NCI-H510A (cell line): ENCODE measurements at places on chromosomes 7 and 10.

DNA sequence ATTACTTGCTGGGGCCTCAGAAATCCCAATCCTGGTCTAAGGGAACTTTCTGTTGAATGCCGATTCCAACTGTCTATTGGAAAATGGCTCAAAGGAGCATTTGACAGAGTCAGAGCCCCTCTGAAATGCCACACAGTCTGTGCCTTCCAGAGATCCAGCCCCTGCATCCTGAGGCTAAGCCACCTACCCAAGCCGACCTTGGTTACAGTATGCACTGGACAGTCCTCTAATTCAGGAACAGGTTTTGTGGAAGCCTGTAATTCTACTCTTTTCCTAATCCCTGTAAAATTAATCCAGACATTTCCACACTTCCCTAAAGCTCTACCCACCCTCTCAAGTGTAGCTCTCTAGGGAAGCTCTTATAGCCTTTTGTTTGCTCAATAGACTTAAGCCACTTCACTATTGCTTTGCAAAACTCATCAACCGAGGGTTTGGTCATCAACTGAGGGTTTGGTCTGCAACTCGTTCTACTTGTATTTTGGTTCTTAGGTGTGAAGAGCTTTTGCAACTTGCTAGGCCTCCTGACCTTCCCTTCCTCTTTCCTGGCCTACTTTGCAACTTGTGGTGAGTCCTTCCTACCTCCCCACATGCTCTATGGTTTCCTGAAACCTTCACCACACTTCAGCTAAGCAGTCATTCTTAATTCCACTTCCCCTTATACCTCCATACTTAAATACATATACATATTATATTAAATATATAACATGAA, 364.8 kb downstream of the SFMBT2 start:
- DNase-seq, result no peak

DNA sequence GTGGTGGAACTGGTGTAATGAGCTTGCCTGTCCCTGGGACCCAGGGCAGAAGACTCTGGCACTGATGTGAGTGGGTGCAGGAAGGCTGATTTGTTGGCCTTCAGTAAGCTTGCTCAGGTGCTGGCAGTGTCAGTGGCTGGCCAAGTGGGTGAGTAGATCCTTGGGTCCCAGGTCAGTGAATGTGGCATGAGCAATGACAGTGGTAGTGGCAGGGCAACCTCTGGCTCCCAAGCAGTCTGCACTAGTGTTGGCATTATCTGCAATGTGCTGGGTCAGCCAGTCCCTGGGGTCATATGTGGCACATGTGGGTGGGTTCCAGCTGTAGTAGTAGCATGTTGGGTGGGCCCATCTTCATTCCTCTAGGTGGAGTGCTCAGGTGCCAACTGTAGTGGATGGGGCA, 640.9 kb upstream of the GRM3 start:
- DNase-seq, result no peak

DNA sequence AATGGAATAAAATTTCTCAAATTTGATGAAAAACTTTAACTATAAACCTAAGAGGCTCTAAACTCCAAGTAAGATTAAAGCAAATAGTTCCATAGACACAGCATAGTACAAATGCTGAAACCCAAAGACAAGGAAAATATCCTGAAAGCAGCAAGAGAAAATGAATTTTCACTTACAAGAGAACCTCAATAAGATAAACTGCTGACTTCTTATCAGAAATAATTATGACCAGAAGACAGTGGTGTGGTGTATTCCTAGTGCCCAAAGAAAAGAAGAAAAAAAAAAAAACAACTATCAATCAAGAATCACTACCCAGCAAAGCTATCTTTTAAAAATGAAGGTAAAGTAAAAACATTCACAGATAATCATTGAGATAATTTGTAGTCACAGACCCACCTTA, 106.3 kb downstream of the DYNC1I1 start:
- no peak for DNase-seq

DNA sequence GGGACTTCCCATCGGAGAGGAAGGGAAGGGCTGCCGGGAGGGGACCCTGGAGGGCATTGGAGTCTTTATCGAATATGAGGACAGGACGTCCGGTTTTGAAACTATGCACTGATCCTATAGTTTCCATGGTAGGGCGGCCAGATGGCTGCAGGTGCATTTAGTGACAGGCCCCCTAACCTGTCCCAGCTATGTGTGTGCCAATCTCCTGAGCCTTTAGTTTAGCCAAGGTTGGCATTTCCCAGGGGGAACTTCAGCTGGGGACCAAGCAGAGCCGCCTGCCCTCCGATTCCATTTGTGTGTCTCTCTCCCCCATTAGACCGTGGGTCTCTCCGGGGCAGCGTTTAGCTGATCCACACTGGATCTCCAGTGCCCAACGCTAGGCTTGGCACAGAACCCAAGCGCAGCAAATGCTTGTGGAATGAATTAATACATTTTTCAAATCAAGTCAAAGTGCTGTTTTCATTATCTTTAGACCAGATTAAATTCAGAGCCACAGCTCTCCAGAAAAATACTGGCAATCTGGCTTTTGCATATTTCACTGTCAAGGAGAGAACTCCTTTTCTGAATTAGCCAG, 19.9 kb downstream of the TMEM270 start:
- DNase-seq, result no peak

- DNase-seq, result no peak
These were observed 215.7 kb downstream of the HTR7 start for GRCh38 chr10:90642136-90642535.
